PC-9 (cell line): ENCODE measurements at places on chromosomes 5 and 9. TPM values are rescaled to one million over a fixed set of nuclear protein-coding genes. Genes with fewer than 3 reads are reported as not detected.

- H3K4me3 ChIP-seq = no peak overlapping the region
- H3K27ac ChIP-seq = no peak overlapping the region
- peaks cover 64% of the 10 kb centered on the region for H3K4me1 ChIP-seq
- H3K36me3 ChIP-seq = no peaks in the 10 kb centered on the region
- H3K27me3 ChIP-seq = no peaks in the 10 kb centered on the region
Measured at GRCh38 chr5:148967783-148968182, 95.1 kb downstream of the SH3TC2 start.

The PCDHA1 gene
- total RNA-seq = not detected in 2 replicates

The AIF1L gene
- 85.2 and 87.3 TPM in 2 replicates for total RNA-seq

DNA sequence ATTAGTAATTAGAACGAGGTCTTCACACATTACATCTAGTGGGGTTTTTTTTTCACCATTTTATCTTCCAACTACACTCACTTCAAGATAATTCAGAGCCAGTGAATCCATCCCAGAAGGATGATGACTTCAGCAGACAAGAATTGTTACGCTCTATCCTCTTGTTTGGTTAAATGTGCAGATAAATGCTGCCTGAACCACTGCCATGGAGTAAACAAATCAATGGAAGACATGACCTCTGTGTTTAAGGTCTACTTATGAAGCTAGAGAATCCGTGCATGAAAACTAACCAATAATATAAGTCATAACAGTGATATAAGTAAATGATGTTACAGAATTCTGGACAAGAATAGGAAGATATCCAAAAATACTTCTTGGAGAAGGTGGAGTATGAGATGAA lies 602.6 kb downstream of the TLR4 start:
- DNase-seq = no peak
- H3K4me1 ChIP-seq = no peaks in the 10 kb centered on the region
- no peak overlapping the region for H3K4me3 ChIP-seq
- H3K27me3 ChIP-seq = no peaks in the 10 kb centered on the region

- H3K36me3 ChIP-seq = no peaks in the 10 kb centered on the region
- H3K27me3 ChIP-seq = no peaks in the 10 kb centered on the region
- no peaks in the 10 kb centered on the region for H3K4me1 ChIP-seq
- H3K4me3 ChIP-seq = no peak overlapping the region
- no peak overlapping the region for H3K27ac ChIP-seq
- DNase-seq = no peak
Measured at GRCh38 chr9:132770770-132771310, 100.6 kb downstream of the GTF3C4 start.

DNA sequence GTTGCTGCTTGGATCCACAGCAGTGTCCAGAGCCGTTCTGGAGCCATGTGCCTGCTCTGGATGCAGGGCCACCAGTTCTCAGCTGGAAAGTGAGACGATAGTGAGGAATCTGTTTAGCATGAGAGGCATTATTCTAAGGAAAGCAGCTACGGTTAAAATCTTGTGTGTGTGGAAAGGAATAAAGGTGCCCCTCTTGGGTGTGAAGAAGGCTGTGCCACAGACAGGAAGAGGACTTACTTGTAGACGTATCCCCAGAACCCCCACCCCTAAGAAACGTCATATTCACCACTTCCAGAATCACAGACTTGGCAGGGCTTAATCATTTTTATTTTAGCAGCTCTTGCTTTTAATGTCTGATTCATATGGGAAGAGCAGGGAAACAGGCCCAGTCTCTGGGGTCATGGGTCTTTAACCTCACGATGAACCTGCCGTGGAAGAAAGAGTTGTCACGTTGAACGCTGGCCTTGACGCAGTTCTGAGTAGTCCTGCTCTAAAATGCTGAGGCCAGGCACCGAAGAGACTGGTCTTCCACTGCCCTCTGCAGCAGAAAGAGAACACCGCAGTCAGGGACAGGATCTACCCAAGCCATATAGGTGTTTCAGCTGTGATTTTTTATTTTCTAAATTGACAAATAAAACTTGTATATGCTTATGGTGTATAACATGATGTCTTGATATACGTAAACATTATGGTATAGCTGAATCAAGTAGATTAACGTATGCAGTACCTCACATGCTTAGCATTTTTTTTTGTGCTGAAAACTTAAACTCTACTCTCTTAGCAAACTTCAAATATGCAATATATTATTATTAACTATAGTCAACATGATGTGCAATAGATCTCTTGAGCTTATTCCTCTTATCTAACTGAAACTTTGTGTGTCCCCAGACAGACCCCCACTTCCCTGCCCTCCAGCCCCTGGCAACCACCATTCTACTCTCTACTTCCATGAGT lies 38.8 kb downstream of the CARTPT start:
- H3K4me3 ChIP-seq = no peak overlapping the region
- no peaks in the 10 kb centered on the region for H3K27me3 ChIP-seq
